ENCODE measurements at places on chromosomes 3 and 15.

GRCh38 chr3:108180194-108180593, 42.0 kb downstream of the IFT57 start:
- peak; percentile 17 for DNase-seq

- peak; percentile 36 for DNase-seq
Measured at GRCh38 chr3:150391161-150391560, 16.9 kb upstream of the TSC22D2 start.

DNA sequence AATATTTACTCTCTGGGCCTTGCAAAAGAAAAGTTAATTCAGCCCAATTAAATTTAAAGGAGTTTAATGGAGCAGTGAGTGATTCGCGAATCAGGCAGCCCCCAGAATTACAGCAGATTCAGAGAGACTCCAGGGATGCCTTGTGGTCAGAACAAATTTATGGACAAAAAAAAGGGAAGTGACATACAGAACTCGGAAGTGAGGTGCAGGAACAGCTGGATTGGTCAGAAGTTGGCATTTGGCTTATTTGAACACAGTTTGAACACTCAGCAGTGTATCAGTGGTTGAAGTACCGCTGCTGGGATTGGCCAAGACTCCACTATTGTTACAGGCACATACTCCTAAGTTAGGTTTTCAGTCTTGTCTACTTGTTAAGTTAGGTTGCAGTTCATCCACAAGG, 145.0 kb upstream of the GAP43 start:
- DNase-seq, result no peak

- no peak for DNase-seq
Measured at GRCh38 chr3:42067326-42067725, 23.8 kb upstream of the TRAK1 start.

- DNase-seq, result no peak
Measured at GRCh38 chr3:120854908-120855526, 53.0 kb upstream of the STXBP5L start.

DNA sequence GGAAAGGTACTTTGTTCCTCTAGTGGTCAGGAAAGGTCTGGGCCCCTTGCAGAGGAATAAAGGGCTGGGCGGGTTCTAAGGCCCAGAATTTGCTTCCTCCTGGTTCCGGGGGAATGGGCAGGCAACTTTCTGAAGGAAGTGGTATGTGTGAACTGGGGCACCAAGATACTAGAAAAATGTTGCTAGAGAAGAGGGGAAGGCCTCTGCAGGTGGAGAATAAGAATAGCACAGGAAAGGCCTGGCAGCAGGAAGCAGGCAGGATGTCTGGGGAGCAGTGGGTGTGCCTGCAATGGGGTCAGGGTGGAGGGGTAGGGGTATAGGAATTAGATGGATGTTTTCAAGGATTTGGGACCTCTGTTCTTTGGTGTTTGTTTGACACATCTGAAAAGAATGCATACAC, 2.0 kb downstream of the SLC22A13 start:
- no peak for DNase-seq

DNA sequence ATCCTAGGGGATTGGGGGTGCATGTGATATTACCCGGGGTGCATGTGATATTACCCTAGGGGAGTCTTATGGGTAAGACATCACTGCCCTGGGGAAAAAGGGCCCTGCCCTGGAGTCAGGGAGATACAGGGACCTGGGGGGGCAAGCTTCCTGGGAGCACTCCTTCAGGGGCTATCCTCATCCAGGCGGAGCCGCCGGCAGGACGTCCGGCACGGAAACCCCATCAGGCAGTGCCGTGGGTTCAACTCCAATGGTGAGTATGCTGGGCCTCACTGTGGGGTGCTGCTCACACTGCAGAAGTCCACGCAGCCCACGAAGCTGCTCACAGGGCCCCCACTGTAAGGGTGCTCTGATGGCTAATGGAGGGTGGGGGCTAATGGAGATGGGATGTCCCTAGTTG, 5.3 kb upstream of the GNAT1 start:
- DNase-seq, result no peak

- no peak for DNase-seq
Measured at GRCh38 chr3:14222457-14222856, 43.8 kb downstream of the LSM3 start.

DNA sequence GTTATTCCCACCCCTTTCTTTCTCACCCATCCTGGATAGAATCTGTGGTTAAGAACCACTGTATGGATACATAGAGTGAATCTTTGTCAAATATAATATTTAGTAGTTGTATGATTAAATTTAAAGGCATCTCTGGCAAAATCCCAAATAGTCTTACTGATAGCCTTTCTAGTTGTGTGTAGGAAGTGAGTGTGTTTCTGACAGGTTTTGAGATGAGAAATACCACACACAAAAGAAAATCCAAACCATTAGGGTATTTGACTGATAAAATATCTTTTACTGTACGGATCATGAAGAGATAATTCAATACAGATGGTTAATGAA, 44.7 kb upstream of the PLCL2 start:
- DNase-seq, result no peak
